Cortex of kidney (tissue), 1 donor: ENCODE measurements at places on chromosomes 4 and X.

- no peak for DNase-seq
Observed at GRCh38 chrX:19342331-19342906, 1.3 kb upstream of the PDHA1 start.

DNA sequence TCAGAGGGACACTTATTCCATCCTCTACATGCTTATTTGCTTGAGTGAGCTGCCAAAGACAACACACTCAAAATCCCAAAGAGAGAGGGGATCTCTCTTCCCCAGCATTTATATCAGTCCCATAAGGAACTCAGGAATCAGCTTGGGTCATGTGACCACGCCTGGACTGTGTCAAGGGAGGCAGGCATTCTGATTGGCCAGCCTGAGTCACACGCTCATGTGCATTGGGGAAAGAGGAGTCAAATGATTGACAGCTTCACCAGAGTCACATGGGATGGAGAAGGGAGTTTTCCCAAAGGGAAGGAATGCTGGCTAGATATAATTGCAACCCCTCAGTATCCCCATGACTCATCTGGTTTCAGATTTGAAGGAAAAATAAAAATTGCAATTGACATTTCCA, 49.0 kb downstream of the RWDD4 start:
- DNase-seq: no peak

GRCh38 chr4:137510557-137511265, 21.6 kb downstream of the PCDH18 start:
- DNase-seq: no peak

GRCh38 chr4:36011381-36011780, 232.9 kb downstream of the ARAP2 start:
- DNase-seq: no peak

DNA sequence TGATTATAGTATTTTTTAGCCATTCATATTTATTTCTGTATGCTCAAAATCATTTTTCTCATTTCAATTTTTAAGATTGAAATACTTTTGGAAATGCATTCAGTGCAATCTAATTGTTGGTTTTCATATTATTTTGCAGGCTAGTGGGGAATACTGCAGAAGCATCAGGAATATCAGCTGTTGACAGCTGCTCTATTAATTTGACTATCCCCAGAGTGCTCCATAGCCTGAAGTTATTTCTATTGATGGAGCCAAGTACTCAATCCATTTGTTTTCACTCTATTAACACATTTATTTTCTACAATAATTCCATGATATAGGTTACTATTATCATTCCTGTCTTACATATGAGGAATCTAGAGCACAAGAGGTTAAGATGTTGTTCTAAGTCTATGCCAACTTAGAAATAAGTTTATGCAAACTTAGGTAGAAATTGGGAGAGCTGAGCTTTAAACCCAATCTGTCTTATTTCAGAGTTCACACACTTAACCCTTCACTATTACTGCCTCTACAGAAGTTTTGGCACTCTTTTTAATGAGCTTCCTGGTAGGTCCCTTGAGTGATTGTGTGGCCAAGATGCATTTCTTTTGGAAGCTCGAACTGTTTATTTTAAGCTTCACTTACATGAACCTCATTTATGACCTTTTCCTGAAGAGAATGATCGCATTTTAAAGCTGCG, 65.6 kb upstream of the PCDH18 start:
- DNase-seq: no peak

DNA sequence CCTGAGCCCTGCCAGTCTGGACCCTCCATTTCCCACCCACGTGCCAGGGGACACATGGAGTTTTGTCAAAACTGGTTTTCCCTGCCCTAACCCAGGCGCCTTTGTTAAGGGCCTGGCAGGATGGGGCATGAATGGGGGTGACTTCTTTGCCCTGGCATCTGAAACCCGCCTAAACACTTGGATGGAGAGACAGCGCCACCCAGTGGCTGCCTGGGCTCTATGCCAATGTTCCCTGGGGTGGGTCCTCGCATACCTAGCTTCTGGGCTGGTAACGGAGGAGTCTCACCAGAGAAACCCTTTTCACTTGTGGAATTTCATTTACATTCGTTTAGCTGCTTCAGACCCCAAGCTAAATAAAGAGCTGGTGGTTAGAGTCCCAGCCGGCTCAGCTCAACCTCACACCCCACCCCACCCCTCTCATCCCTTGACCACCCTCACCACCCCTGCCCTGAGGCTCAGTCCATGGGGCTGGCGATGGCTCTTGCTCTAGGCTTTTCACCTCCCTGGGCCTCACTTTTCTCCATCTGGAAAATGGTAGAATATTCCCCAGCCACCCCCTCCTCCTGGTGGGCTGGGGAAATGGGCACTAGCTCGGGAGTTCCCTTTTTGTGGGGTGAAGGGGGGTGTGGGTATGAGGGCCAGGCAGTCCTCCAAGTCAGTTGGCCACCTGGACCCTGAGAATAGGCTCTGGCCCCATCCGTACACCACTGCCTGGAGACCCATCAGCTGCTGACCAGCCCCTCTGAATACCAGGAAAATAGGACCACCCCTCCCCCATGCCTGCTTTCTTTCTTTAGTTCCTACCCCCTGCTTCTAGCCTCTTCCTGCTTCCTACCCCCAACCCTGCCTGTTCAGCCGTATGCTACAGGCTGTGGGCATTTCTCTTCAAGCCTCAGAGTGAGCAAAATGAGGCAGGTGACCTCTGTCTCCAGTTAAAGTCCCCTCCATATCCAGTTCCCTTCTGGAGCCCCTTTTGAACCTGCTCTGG, 57.1 kb upstream of the PJA1 start:
- no peak for DNase-seq
